ENCODE measurements at places on chromosomes 3 and 15.

DNA sequence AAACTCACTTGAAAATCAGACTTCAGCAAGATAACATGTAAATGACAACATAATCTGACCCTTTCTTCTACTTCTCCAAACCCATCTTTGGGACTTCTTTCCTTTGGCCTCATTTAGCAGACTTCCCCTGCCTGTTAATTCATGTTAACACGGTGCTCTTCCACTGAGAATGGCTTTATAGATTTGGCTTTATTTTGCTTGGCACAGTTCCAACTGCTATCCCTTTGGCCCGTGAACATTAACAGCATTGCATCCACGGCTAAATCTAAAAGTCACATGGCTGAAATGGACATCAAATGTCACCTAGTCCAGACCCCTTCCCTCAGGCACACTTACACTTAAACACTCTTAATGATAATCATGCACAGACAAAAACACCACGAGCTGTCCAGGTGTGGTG, 3.8 kb downstream of the ZMAT3 start:
- DNase-seq, result no peak

- no peak for DNase-seq
These were observed 7.5 kb downstream of the TMF1 start for GRCh38 chr3:69044608-69045007.

DNA sequence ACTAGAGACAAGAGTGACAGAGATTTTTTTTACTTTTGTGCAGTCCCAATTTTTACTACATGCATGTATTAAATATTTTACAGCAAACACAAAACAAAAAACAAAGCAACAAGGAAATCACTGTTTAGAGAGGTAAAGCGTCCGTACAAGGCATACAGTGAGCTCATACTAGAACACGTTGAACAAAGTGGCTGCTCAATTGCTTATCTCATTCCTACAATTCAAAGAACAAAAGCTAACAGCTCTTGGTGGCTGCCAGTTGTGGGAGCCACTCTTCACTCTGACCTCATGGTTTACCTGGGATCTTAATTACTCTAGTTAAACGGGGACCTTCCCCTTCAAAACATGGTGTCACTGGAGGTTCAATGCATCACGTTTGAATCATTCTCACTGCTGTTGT, 7.6 kb upstream of the ARHGEF26 start:
- DNase-seq, result no peak

- DNase-seq, result no peak
These were observed 73.8 kb downstream of the MCTP2 start for GRCh38 chr15:94305133-94305532.

- DNase-seq, result no peak
These were observed 52.4 kb downstream of the LHFPL4 start for GRCh38 chr3:9501226-9501625.

DNA sequence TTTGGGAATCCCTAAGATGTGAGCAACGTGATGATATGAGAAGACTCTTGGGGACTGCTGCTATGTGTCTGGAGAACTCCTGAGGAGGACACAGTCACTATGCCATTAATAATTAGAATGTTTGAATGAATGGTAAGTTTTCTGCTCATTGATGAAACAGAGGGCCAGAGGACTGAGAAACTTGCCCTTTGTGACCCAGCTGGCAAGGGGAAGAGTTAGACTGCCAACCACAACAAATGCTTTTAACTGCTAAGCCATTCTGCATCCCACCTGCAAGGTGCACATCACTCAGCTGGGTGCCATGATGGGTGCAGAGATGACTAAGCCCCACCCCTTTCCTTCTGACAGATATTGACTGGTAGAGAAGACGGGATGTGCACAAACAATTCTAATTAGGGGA, 249.6 kb downstream of the THRB start:
- DNase-seq, result no peak
